Esophagus mucosa (tissue), 1 donor: ENCODE measurements at places on chromosomes 1 and 21.

- ATAC-seq, result peak; percentile 90
These were observed 14.4 kb upstream of the ERVH48-1 start for GRCh38 chr21:42939582-42940413.

- ATAC-seq, result no peak
These were observed 20.8 kb downstream of the HYI start for GRCh38 chr1:43432907-43433306.

DNA sequence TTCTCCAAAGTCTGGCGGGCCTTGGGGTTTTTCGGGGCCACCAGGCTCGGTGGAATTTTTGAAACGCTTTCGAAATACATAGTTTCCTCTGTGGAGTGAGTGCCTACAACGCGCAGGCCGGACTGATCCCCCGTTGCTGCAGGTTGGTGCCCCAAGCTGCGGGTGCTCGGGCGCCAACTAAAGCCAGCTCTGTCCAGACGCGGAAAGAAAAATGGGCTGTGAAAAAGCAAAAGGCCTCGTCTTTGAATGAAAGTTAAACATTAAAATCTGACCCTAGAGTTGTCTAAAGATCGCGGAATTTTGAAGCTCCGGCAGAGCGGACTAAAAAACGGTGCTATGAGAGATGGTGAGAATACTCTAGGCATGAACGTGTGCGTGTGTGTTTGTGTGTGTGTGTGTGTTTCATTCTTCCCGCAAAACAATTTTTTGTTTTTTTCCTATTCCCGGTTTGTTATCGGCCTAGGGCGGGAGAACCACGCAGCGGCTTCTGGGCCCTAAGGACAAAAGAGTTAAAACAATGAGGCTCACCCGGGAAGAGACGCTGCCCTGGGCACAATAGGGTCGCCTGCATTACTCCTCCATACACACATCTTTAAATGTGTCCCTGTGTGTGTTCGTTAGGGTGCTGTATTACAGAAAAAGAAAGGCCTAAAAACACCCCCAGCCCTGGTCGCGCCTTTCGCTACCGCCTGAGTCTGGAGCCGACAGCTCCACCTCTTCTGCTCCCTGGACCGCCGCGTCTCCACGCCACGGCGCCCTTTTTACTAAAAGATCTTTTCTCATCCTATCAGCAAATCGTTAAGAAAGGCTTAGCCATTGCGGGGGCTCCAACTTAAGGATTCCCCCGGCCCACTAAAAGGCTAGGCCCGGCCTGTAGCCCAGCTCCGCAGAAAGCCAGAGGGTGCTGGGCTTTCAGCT lies 3.2 kb downstream of the TBX15 start:
- ATAC-seq, result no peak

DNA sequence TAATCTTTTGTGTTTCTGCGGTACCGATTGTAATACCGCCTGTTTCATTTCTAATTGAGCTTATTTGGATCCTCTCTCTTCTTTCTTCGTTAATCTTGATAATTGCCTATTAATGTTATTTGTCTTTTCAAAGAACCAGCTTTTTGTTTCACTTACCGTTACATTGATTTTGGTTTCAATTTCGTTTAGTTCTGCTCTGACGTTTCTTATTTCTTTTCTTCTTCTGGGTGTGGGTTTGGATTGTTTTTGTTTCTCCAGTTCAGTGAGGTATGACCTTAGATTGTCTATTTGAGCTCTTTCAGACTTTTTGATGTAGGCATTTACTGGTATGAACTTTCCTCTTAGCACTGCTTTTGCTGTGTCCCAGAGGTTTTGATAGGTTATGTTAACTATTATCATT lies 9.4 kb downstream of the OR2M2 start:
- ATAC-seq, result no peak

- ATAC-seq, result peak; percentile 31
These were observed 16.5 kb downstream of the KRTAP19-1 start for GRCh38 chr21:30463713-30464112.

GRCh38 chr1:159212596-159212995 lies 7.9 kb downstream of the ACKR1 start:
- no peak for ATAC-seq

DNA sequence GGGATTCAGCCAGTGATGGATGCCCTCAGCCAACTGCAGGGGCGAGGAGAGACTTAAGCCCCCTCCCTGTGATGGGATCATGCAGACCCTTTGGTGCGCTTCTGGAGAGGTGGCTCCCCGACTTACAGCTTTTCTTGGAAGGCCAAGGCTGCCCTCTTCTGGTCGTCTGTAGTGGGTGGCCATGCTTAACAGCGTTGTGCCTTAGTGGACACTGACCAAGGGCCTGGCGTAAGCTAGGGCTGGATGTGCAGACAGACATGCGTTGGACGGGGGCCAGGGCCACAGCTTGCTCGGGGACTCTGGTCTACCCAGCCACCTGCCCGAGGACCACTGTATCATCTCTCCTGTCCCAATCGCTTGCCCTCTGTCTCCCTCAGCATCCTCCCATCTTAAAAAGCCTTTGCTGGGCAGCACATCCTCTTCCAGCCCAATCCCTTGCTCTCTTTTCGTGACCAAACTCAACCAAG lies 5.5 kb downstream of the AZIN2 start:
- ATAC-seq, result peak; percentile 57

- ATAC-seq, result no peak
These were observed 48.1 kb upstream of the WNT2B start for GRCh38 chr1:112460615-112461014.

DNA sequence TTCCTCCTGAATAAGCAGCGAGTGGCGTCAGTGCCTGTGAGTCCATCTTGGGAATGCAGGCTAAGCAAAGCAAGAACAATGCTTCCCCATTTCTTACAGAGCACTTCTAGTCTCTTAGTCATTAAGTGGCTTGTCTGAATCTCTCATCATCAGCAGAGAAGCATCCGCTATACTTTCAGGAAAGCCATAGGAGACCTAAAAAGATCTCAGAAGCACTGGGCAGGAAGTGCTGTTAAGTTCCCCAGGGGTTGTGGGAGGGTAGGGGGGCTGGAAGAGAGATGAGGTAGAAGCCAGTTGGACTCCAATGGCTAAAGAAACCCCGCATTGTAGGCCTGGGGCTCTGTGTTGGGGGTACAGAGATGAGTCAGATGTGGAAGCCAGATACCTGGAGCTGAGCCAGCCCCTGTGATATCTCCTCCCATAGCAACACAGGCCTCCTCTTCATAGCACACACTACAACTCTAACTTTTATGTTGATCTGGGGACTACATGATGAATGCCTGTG lies 44.9 kb downstream of the SYT6 start:
- ATAC-seq, result no peak

DNA sequence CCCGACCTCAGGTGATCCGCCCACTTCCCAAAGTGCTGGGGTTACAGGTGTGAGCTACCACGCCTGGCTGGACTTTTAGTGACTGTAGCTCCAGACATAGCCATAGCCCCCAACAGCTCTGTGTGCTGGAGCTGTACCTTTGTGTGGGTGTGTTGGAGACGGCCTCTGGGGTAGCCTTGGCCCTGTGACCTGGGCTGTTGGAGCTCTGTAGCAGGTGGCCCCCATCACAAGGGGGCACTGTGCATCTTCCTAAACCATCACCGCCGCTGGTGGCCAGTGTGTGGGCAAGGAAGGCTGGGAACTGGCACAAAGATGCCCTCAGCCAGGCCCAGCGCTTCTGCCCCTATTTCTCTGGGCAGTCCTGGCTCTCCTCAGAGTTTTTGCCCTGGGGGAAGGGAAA lies 38.4 kb upstream of the FOXO6 start:
- ATAC-seq, result peak; percentile 70

- peak; percentile 70 for ATAC-seq
These were observed at the start of gene TTC22 for GRCh38 chr1:54800899-54801759. TSS of gene TTC22 (minus strand) at chr1:54801323. CDS start at chr1:54801163, 160 bp downstream.

- no peak for ATAC-seq
These were observed 54.1 kb downstream of the C8A start for GRCh38 chr1:56908619-56909221.

GRCh38 chr1:179327679-179328078 lies 34.1 kb downstream of the SOAT1 start:
- ATAC-seq, result no peak

DNA sequence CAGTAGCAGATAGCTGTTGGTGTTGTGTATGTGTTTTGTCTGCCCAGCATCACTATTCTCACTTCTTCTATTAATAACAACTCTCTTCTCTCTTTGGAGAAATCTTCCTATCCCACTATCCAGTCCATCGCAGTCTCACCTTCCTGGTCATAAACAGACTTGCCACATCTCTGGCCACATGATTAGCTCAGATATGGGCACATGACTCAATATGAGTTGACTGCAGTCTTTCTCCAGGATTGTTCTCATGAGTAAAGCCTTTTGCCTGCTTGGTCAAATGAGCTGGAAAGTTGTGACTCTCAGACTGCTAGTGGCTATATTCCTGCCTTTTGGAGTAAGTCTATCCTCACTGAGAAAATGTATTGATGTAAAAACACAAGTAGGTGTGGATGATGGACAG lies 32.9 kb upstream of the TADA1 start:
- ATAC-seq, result no peak

DNA sequence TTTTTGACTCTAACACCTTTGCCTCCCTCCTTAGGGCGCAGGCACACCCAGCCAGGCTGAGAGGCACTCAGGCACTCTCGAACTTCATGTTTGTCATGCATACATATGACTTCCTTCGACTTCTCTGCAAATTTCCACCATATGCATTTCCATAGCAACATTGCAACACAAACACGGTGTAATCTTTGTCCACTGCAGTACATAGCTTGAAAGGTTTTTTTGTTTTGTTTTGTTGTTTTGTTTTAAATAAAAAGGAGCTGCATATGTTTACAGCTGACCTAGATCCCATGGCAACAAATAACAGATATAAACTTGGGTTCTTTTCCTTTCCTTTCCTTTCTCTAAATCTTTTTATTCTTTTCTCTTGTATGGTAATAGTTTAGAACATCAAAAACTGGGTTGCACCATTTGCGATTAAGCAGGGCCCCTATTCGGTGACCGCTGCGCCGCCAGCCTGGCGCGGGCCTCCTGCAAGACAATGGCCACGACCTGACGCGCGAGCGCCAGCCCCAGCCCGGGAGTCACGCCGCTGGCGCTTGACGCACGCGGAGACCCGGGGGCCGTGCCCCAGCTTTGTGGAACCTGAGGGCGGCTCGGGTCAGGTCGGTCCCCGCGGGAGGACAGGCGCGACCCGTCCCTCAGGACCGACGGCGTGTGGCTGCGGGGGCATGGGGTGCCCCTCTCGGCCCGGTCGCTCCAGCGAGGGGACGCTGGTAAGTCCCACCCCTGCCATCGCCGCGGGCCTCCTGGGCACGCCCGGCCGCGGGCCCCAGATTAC lies 35.2 kb downstream of the CCN1 start:
- no peak for ATAC-seq

- no peak for ATAC-seq
These were observed 46.6 kb upstream of the C1orf105 start for GRCh38 chr1:172373864-172374263.

DNA sequence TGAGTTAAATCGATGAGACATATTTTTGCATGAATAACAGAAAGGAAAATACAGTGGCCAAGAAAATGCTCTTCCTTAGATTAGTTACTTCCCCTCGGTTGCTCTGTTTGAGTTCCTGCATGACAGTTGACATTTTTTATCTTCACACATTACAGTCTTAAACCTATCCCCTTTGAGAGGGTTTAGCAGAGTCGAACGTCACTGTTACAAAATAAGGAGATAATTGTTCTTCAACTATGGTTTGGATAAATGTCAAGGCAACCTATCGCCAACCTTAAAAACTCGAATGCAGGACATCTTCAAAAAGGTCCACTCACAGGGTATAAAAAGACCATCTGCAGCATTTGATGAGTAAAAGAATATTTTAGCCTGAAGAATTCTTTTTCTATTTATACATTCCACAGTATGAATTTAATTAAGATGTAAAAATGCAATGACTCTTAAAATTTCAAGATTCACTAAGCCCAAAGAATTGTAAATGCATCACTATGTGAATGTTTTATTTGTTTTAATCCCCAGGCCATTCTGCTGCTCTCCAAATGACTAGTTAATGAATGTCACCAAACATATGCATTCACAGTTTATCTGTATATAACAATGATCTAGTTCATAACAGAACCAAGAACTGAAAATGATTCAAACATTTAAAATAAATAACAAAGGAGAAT lies 68.9 kb upstream of the COL11A1 start:
- ATAC-seq, result no peak

GRCh38 chr1:199629624-199630023 lies 397.9 kb upstream of the NR5A2 start:
- no peak for ATAC-seq

GRCh38 chr1:7608628-7609305 lies 162.3 kb upstream of the VAMP3 start:
- no peak for ATAC-seq

DNA sequence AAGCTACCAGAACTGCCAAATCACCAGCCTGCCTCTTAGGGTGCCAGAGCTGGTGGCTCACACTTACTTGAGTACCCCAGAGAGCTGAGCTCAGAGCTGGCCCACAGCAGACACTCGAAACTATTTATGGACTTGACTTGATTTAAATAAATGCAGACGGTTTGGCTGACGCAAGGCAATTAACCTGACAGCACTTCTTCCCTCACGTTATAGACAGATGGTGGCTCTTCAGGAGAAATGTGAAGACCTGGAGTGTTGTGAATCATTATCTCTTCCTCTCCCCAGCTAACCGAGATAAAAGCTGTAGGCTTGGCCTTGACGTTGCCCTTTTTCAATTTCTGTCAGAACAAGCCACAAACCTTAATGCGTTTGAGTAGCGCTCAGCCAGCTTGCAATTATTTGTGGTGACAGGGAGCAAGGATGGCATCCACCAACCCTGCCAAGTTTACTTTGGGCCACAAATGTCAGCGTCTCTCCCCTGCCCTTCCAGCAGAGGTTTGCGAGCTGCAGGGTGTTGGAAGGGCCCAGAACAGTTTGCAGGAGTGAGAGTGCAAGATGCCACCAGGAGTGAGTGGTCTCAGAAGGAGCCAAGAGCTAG lies 34.0 kb upstream of the BCAR3 start:
- no peak for ATAC-seq

DNA sequence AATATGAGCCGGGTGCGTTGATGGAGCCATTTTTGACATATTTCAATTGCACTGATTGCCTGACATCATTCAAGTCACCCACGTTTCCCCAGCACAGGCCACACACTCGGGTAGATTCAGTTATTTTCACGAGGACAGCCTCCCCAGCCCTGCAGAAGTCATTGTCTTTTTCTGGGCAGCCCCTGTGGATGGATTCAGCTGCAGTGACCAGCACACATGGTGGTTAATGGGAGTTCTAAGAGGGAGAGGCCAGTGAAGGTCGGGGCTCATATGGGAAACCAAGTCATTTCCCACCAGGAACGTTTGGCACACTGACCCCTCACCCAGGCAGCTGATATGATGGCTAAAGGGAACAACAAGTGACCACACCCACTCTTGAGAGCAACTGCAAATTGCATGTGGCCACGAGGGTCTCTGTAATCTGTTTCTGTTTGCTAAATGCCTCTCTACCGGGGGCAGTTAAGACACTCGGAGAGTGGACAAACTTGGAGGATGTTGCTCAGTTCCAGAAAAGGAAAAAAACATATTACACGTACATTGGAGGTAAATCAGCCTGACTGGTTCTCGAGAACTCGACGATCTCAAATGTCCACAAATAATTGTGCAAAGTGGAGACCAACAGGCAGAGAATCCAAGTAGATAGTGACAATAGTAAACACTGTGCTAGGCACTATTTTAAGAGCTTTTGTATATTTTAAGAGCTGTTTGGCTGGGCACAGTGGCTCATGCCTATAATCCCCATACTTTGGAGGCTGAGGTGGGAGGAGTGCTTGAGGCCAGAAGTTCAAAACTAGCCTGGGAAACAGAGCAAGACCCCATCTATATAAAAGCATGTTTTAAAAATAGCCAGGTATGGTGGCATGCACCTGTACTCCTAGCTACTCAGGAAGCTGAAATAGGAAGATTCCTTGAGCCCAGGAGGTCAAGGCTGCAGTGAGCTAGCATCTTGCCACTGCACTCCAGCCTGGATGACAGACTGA lies 167.2 kb upstream of the IRF2BP2 start:
- ATAC-seq, result no peak
